ENCODE measurements at places on chromosomes 7 and 10.

GRCh38 chr7:90816511-90817142 lies 220.5 kb downstream of the CDK14 start:
- no peak for DNase-seq

GRCh38 chr7:32023376-32023775 lies 46.8 kb downstream of the PDE1C start:
- DNase-seq, result no peak

DNA sequence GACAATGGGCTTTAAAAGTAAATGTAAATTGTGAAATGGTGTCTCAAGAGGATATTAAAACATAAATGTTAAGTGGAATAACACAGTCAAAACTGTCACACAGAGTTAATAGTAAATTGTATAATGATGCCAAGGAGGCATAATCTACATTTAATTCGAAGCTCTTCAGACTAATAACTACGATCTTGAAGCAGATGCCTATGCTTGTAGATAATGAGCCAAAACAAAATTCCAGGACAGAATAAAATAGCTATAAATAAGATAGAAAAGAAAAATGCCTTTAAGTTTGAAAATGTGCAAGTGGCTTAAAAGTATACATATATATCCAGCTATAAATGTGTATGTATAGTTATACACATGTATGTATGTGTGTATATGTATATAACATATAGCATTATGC lies 17.5 kb downstream of the TWIST1 start:
- no peak for DNase-seq

- no peak for DNase-seq
These were observed 15.5 kb upstream of the SP4 start for GRCh38 chr7:21412410-21412851.

DNA sequence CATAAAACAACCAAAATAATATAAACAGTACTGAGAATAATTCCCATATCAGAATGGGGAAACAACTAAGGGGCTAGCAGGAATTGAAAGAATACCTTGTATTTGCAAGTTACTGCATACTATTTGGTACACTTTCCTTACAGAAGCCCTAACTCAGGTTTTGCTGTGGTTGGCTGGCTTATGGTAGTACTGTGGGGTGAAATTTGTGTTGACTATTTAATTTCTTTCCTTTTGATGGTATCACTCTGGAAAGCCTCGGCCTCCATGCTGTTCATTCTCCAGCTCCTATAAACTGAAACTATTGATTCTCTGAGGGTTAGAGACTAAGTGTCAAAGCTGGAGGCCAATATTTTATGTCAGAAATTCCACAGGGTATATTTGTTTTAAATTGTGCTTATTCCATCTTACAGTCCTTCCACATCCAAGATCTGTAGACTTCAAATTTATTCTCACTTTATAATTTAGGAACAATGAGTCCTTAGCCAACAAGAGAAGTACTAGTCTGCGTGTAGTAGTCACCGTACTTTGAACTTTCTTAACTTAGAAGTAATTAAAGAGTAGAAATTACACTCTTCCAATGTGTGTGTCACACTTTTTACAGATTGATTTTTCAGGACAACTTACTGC lies 13.4 kb downstream of the SKIDA1 start:
- DNase-seq, result no peak

DNA sequence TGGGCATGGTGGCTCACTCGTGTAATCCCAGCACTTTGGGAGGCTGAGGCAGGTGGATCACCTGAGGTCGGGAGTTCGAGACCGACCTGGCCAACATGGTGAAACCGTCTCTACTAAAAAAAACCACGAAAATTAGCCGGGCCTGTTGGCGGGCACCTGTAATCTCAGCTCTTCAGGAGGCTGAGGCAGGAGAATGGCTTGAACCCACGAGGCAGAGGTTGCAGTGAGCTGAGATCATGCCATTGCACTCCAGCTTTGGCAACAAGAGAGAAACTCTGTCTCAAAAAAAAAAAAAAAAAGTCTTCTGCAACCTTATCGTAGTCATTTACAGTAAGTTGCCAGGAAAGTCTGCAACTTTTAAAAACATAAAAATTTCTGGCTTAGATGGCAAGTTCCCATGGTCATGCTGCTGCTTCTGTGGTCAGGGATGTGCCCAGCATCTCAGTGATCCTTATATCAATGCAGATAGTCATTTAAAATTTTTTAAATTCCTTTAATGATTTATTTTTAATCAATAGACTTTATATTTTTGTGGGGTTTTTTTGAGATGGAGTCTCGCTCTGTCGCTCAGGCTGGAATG lies 15.6 kb downstream of the SUFU start:
- DNase-seq, result no peak

- no peak for DNase-seq
These were observed 16.0 kb downstream of the NUDT5 start for GRCh38 chr10:12179606-12180170.
